Ovary (tissue), 10 donors: ENCODE measurements at places on chromosomes 1 and 21.

- no peaks in the 10 kb centered on the region for H3K36me3 ChIP-seq
- H3K4me1 ChIP-seq = no peaks in the 10 kb centered on the region
- H3K27ac ChIP-seq = no peak overlapping the region
- no peak overlapping the region for H3K4me3 ChIP-seq
Measured at GRCh38 chr21:15400905-15401304, 328.9 kb upstream of the USP25 start.

- H3K4me1 ChIP-seq = no peaks in the 10 kb centered on the region
- no peak overlapping the region for H3K4me3 ChIP-seq
- no peak overlapping the region for H3K27ac ChIP-seq
- no peak for DNase-seq
- no peaks in the 10 kb centered on the region for H3K27me3 ChIP-seq
Measured at GRCh38 chr1:37265786-37266667, 208.4 kb upstream of the ZC3H12A start.

GRCh38 chr1:246726881-246727280, 2.7 kb downstream of the SCCPDH start:
- H3K4me1 ChIP-seq = no peaks in the 10 kb centered on the region
- no peak overlapping the region for H3K4me3 ChIP-seq
- no peak overlapping the region for H3K27ac ChIP-seq
- no peak for DNase-seq

GRCh38 chr1:87117761-87118368, 203.4 kb downstream of the HS2ST1 start:
- H3K27me3 ChIP-seq = no peaks in the 10 kb centered on the region
- no peaks in the 10 kb centered on the region for H3K4me1 ChIP-seq
- no peak for DNase-seq
- no peak overlapping the region for H3K4me3 ChIP-seq

DNA sequence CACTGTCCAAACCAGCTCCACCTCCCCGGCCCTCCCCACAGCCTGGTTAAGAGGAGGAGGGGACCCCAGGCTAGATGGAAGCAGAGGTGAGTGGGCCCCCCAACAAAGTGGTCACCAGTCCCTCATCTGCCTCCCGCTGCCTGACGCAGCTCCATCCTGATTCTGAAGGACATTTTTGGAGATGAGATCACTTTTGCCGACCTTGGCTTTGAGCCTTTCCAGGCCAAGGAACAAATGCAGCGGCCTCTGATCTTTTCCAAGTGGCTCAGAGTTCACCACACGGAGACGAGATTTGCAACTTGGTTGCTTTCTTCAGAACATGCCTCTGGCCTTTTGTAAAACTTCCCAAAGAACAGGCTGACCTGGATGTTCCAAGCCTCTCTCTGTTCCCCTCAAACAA, 223.1 kb downstream of the NPHP4 start:
- H3K36me3 ChIP-seq = no peaks in the 10 kb centered on the region
- H3K4me1 ChIP-seq = peaks cover 24% of the 10 kb centered on the region
- no peak overlapping the region for H3K4me3 ChIP-seq
- DNase-seq = peak; percentile 77
- no peak overlapping the region for H3K27ac ChIP-seq

DNA sequence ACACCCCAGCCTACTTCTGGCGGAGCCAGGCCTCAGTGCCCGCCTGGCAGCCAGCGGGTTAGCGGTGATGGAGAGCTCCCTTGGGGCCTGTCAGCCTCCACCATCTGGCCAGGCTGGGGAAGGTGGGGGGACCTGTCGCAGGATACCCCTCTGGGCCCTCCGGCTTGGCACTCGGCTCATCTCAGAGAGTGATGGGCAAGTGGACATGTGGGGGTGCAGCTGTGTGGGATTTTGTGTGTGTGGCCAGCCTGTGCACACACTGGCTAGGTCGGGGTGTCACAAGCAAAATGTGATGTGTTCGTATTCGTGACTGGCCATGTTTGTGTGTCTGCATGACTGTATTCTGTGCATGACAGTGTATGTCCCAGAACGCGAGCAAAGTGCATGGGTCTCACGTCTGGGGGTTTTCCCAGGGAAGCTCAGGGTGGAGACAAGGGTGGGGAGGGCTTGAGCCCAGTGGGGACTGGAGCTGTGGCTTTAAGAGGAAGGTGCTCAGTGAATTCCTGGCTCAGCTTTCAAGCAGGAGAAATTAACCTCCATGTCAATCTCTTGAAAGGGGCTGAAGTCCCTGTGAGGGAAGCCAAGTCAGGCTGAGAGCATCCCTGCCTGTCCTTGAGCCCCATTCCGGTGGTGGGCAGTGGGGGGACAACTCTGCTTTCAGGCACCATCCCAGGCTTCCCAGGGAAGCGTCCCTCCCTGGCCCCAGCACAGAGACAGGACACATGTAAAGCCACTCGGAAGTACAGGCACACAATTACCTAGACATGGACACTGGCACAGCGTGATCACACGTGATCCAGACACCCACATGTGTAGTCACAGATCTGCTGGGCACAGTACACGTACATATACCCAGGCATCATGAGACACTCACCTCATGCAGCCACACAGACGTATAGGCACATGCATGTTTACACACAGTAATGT, 21.1 kb upstream of the ADGRB2 start:
- H3K27me3 ChIP-seq = no peaks in the 10 kb centered on the region
- no peaks in the 10 kb centered on the region for H3K4me1 ChIP-seq

- H3K36me3 ChIP-seq = no peaks in the 10 kb centered on the region
- peak; percentile 88 for DNase-seq
- H3K27me3 ChIP-seq = no peaks in the 10 kb centered on the region
- no peak overlapping the region for H3K4me3 ChIP-seq
- H3K4me1 ChIP-seq = no peaks in the 10 kb centered on the region
Measured at GRCh38 chr1:27300341-27301051, 21.5 kb upstream of the TMEM222 start.

- H3K4me3 ChIP-seq = no peak overlapping the region
- H3K36me3 ChIP-seq = no peaks in the 10 kb centered on the region
- DNase-seq = no peak
- no peak overlapping the region for H3K27ac ChIP-seq
- no peaks in the 10 kb centered on the region for H3K4me1 ChIP-seq
Measured at GRCh38 chr1:235832011-235832410, 34.7 kb downstream of the LYST start.

GRCh38 chr1:58515794-58516401, 30.6 kb downstream of the OMA1 start:
- no peaks in the 10 kb centered on the region for H3K27me3 ChIP-seq
- no peak overlapping the region for H3K27ac ChIP-seq
- no peaks in the 10 kb centered on the region for H3K4me1 ChIP-seq
- H3K36me3 ChIP-seq = no peaks in the 10 kb centered on the region
- DNase-seq = peak; percentile 8

DNA sequence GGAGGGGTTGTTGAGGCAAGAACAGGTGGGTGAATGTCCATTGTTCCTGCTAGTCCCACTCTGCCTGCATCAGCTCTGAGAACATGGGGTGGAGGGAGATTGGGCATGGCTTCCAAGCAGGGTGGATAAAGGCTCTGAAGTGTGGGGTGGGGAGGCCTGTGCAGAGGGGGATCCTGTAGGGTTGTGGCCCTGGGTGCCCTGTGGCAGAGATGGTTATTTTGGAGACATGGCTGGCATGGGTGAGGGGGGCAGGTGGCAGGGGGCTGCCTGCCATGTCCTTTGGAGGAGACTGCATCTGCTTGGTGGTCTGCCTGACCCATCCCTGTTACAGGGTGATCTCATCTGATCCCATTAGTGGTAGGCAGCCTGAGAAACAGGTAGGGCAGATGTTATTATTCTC, 11.2 kb downstream of the MYOG start:
- no peak for DNase-seq
- H3K4me1 ChIP-seq = peaks cover 3% of the 10 kb centered on the region
- no peaks in the 10 kb centered on the region for H3K36me3 ChIP-seq
- no peak overlapping the region for H3K4me3 ChIP-seq
- no peaks in the 10 kb centered on the region for H3K27me3 ChIP-seq
- no peak overlapping the region for H3K27ac ChIP-seq

- H3K4me3 ChIP-seq = no peak overlapping the region
- H3K27ac ChIP-seq = no peak overlapping the region
- H3K4me1 ChIP-seq = no peaks in the 10 kb centered on the region
Measured at GRCh38 chr1:119314001-119314796, 54.4 kb upstream of the HAO2 start.

- H3K27ac ChIP-seq = no peak overlapping the region
- H3K36me3 ChIP-seq = no peaks in the 10 kb centered on the region
- no peak for DNase-seq
- H3K27me3 ChIP-seq = no peaks in the 10 kb centered on the region
- peaks cover 10% of the 10 kb centered on the region for H3K4me1 ChIP-seq
Measured at GRCh38 chr1:206725109-206725963, 40.6 kb downstream of the MAPKAPK2 start.

DNA sequence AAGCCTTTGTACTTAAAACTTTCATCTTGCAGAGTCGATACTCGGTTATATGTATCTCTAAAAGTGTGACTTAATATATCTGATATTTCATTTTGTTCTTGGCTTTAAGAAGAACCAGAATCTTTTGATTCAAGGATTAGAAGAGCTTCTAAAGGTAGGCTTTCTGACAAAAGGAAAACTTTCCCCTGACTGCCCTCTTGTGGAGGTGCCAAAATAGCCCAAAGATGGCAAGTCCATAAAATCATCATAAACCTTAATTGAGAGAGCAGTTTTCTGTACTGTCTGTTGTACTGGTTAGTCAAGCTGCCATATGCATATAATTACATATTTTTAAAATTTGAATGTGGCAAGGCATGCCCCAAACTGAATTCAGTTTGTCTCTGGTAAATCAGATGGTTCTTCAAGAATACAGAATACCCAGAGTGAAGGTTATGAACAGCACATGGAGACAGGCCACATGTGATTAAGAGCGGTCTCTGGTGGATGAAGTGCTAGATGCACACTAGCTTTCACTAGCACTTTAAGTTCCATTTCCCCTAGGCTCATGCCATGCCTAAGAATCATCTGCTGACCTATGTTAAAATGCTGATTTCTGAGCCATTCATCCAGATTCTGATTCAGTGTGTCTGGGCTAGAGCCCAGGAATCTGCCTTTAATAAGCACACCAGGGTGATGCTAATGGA, 27.7 kb upstream of the ELAVL4 start:
- no peak for DNase-seq
- H3K4me3 ChIP-seq = no peak overlapping the region
- H3K36me3 ChIP-seq = no peaks in the 10 kb centered on the region
- no peaks in the 10 kb centered on the region for H3K27me3 ChIP-seq
- H3K27ac ChIP-seq = no peak overlapping the region
- H3K4me1 ChIP-seq = no peaks in the 10 kb centered on the region

DNA sequence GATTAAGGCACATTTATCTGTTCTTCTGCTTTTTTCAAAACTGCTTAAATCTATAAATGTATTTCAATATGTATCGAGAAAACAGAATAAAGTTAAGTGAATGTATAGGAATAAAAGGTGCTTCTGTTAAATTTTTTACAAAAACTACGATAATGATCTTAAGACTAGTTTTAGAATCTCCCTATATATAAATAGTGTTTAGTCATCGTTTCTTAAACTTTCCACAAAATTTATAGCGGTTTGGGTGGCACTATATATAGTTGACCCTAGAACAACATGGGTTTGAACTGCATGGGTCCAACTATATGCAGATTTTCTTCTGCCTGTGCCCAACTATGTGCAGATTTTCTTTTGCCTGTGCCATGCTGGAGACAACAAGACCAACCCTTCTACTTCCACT, 125.7 kb downstream of the CRB1 start:
- H3K27ac ChIP-seq = no peak overlapping the region
- no peak for DNase-seq
- H3K4me3 ChIP-seq = no peak overlapping the region
- H3K36me3 ChIP-seq = no peaks in the 10 kb centered on the region
- H3K27me3 ChIP-seq = no peaks in the 10 kb centered on the region

DNA sequence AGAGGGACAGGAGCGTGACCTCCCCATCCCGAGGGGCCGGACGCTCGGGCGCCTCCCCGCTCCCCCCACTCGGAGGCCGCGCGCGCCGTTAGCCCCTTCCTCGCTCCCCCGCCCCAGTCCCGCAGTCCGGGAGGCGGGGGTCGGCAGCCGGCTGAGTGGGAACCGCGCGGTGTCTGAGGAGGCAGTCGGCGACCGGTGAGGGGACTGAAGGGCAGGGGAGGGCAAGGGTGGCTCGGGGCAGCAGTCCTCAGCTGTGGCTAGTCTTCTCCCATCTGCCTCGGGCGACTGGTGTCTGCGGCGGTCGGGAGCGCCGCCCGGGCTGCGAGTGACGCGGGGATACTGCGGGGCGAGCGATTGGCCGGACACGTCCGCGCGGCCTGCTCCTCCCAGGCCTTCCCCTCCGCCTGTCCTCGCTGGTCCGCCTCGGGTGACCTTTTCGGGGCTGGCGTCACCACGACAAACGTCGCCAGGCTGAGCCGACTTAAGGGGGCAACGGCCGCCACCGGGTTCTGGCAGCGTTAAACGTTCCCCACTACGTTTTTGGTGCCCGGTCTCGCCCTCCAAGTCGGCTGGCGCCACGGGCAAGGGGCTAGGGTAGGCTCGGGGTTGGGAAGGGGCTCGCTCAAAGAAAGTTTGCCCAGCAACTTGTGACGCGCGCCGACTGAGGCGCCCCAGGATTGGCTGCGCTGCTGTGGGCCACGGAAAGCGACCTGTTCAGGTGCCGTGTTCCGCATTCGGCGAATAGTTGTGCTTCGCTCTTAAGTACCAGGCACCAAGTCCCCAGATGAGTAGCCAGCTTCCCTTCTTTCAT, 538 bp downstream of the ZNF672 start:
- no peaks in the 10 kb centered on the region for H3K36me3 ChIP-seq
- peak overlapping the region; percentile 99 for H3K4me3 ChIP-seq
- no peaks in the 10 kb centered on the region for H3K4me1 ChIP-seq
- H3K27me3 ChIP-seq = no peaks in the 10 kb centered on the region

GRCh38 chr1:184299796-184300195, 87.0 kb upstream of the C1orf21 start:
- DNase-seq = no peak
- H3K27ac ChIP-seq = no peak overlapping the region
- H3K4me3 ChIP-seq = no peak overlapping the region
- no peaks in the 10 kb centered on the region for H3K27me3 ChIP-seq
- H3K36me3 ChIP-seq = no peaks in the 10 kb centered on the region

DNA sequence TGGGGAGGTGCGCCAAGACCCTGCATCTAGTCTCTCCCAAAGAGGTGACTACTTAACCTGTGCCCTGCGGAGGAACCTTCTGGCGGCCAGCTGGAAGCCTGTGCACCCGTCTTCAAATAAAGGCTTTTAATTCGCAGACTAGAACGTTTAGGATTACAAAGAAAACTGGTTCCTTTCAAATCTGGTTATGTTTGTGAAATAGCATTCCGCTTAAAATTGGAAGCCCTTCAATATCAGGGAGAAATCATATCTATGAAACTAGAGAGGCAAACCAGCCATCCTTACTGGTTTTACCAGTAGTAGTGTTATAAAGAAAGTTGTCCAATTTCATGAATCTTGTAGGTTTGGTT, 250.8 kb downstream of the FAM72C start:
- no peak overlapping the region for H3K4me3 ChIP-seq
- H3K27ac ChIP-seq = no peak overlapping the region
- H3K4me1 ChIP-seq = no peaks in the 10 kb centered on the region
- H3K27me3 ChIP-seq = no peaks in the 10 kb centered on the region

- DNase-seq = no peak
- no peak overlapping the region for H3K27ac ChIP-seq
- H3K4me3 ChIP-seq = no peak overlapping the region
- no peaks in the 10 kb centered on the region for H3K36me3 ChIP-seq
- H3K4me1 ChIP-seq = no peaks in the 10 kb centered on the region
- no peaks in the 10 kb centered on the region for H3K27me3 ChIP-seq
Measured at GRCh38 chr1:109105881-109106280, 8.0 kb upstream of the ELAPOR1 start.
